ENCODE measurements at places on chromosomes 4 and X.
A peak's percentile ranks its signal among the peaks of the same experiment; 100 is the strongest.

DNA sequence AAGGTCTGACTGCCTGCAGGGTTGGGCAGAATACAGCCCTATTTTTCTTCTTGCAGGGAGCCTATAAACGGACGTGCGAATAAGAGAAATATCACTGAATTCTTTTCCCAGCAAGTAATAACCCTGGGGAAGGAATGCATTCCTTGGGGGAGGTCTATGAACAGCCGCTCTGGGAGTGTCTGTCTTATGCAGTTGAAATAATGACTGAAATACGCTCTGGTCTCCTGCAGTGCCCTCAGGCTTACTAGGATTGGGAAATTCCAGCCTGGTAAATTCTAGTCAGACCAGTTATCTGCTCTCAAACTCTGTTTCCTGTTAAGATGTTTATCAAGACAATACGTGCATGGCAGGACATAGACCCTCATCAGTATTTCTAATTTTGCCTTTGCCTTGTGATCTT, 72.1 kb upstream of the FAM241A start:
- DNase-seq = no peak

DNA sequence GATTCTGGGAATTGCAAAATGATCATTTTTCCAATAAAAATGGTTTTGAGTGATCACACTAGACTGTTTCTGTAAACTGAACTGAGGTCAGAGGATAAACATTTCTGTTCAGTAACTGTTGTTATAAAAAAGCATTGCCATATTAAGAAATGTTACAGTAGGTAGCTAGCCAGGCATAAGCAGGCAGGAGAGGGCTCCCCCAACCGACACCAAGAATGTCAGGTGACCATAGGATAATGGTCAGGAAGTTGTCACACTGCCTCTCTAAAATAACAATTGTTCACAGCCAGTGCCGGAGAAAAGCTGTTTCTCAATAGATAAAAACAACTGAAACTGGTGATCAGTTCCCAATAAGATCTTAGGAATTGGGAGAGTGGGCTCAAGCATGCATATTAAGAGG, 306.2 kb upstream of the SLIT2 start:
- DNase-seq = no peak

GRCh38 chr4:145507636-145508035, 26.0 kb downstream of the SMAD1 start:
- DNase-seq = no peak

GRCh38 chr4:169440446-169440845, 169.7 kb upstream of the SH3RF1 start:
- no peak for DNase-seq

DNA sequence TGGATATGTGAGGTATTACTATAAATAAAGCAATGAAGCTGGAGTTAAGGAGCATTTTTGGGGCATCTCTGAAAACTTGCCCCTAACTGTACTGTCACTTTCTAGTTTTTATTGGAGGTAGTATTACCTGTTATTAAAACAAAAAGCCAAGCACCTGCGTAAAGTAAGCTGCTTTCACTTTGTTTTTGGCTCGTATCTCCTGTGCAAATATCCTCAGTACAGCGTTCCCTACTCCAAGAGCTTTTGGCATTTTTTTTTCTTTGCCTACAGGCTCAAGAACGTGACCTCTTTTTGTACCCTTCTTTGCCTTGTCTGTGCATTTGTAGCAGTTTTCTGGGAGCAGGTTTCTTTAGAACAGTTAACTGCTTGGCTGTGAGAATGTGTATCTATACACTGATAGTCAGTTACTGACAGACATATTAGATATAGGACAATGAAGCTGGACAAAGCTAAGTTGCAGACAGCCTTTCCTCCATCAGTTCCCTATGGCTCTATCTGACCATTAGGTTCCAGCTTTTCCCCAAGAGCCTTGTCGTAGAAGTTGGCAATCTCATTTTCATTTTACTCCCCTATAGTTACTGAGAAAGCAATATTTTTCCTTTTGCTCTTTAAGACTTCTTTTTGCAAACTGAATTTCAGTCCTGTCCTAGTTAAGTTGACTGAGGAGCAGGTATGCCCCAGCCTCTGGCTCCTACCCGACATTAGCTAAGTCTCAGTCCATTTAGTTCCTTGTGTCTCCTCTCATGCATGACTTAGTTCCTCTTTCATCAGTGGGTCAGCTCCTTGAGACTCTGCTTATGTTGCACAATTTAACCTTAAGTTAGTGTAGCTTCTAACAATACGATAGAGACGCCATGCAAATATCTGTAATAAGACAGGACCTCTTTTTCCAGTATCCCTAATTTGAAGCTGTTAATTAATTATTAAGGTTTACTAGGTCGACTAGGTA, 71.5 kb upstream of the HPRT1 start:
- no peak for DNase-seq

DNA sequence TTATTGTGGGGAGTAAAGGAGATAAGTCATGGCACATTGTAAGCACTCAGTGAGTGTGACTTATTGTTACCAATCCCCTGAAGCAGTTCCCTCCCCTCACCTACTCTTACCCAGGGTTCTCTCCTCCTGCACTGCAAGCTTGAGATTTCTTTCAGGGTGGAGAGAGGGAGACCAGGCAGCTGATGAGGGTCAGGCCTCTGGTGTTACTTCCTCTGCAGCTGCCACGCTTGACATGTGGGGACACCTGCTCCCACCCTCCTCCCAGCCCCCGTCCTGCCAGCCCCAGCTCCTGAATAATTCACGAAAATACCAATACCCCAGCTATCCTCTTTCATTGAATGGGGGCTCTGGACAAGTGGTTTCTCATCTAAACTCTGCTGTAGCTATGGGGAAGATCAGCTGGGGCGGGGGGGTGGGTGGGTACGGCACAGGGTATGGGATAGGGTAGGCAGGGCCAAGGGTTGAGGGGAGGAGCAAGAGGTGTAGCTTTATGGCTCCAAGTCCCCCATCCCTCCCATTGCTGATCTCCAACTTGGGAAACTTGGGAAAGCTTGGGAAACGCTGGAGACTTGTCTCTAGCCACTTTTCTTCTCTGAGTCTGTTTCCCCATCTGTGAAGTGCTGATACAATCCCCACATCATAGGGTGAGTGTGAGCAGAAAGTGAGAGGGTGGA, 148.5 kb upstream of the PJA1 start:
- no peak for DNase-seq

DNA sequence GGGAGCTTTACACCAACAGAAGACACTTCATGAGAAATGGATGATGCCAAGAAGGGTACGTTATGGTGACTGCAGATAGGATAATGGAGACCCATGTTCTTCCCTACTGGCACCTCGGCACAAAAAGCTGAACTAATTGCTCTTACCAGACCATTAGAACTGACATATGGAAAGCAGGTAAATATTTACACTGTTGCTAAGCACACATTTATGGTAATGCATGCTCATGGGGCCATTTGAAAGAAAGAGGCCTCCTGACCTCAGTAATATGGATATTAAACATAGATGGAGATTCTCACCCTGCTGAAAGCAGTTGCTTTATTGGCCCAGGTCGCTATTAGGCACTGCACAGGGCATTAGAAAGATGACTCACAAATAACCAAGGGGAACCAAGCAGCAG, 1759.6 kb downstream of the C4orf33 start:
- DNase-seq = no peak

GRCh38 chr4:22179124-22179874, 230.7 kb upstream of the KCNIP4 start:
- DNase-seq = no peak

DNA sequence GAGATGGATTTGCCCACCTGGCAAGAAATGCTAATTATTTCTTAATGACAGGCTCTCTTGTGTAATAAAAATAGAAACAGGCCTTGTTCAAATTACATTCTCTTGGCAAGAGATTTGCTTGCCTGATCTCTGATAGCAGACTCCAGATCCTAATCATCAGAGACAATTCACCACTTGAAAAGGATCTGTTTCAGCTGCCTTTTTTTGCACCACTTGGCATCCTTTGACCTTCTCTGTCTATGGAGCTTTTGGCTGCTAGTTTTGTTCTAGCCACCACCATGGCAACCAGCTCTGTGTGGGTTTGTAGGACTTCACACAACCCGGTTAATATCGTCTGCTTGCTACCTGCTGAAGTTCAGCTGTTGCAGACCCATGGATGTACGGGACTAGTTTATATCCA, 241.1 kb upstream of the TLL1 start:
- DNase-seq = no peak

GRCh38 chrX:151609222-151609621, 45.7 kb downstream of the PASD1 start:
- DNase-seq = no peak

- peak; percentile 64 for DNase-seq
Measured at GRCh38 chrX:136646602-136647239, 1.2 kb upstream of the CD40LG start.

GRCh38 chrX:152905081-152905420, 7.2 kb downstream of the ZNF185 start:
- DNase-seq = no peak

DNA sequence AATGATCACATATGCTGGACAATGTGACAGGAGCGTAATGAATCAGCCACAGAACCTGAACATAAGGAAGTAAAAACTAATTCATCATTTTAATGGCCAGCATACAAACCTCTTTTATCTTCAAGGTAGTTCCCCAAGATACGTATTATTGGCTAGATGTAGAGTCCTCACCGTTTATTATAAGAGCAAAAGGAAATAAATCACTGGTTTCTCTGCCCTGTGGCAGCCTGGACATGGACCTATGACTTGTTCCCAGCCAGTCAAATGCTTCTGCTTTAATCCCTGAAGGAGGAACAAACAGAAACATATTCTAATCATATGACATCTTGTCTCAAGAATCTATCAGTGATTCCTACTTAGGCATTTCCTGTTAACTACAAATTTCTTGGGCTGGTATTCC, 86.8 kb upstream of the FAM241A start:
- DNase-seq = no peak

DNA sequence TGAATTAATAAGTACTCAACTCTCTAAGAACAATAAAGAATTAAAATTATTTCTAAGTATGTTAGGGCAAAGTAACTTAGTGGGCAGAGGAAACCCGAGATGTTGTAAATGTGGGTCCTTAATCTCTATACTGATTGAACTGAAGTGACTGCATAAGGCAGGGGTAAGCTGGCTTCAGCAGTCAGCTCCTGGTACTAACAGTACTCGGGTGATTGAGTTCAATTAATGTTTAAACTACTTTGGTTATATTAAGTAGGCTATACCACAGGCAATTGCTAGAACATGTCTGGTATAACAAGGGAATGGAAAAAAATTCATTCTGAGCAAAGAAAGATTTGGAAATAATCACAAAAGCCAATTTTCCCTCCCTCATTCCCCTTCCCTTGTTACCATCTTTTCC, 90.7 kb downstream of the LNX1 start:
- DNase-seq = no peak

DNA sequence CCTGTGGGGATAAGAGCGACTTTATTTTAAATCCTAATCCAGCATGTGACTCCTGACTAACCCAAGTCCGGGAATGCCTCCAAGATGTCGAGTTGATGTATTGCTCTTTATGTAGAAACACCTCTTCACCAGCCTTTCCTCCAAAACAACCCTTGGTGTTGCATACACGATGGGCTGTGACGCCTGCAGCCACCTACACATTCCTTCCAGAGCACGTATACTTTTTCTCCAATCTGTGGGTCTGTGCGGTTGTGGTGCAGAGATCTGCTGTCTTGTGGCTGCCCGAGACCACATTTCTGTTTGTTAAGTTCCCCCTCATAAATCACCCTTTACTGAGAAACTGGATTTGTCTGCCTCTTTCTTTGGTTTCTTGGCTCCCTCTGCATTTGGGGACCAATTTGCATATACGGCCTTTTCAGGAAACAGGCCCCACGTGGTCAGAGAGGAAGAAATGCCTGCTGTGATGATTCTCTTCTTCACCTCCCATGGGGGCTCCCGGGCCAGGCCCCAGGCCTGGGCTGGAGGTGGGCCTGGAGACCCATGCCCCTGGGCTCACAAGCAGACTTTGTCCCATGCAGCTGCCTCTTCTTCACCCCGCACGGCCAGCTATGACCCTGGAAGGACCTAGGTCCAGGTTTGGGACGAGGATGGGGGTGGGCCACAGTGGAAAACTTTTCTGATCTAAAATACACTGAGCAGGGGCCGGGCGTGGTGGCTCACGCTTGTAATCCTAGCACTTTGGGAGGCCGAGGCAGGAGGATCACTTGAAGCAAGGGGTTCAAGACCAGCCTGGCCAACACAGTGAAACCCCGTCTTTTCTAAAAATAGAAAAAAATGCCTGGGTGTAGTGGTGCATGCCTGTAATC, 21.4 kb upstream of the AFAP1 start:
- DNase-seq = peak; percentile 71

- DNase-seq = peak; percentile 30
Measured at GRCh38 chr4:71187404-71188155, 151.2 kb upstream of the SLC4A4 start.

- no peak for DNase-seq
Measured at GRCh38 chrX:10615931-10616774, 4.2 kb downstream of the MID1 start.

DNA sequence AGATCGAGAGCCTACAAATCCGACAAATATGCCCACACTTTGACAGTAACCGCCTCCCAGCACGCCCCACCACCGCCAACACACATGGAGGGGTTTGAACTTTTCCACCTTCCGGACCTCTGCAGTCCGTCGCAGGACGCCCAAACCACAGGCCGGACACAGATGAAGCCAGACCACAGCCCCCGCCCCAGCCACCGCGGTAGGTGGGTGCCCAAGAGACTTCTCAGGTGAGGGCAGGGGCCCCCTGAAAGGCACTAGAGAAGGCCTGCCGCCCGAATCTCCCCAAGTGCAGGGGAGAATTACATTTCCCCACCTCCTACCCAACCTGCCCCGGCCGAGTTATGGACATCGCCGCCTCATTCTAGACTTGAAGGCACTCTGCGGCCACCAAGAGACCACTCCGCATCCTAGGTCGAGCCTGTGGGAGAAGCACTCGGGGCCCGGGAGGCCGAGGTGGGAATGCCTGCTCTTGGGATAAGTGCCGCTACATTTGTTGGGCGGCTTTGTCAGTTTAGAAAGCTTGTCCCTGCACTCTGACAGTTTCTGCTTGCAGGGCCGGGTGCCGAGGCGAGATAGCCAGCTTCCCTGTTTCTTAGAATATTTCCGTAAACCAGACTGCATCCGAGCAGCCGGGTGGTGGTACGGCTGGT, 21.5 kb downstream of the HAND2 start:
- DNase-seq = no peak

DNA sequence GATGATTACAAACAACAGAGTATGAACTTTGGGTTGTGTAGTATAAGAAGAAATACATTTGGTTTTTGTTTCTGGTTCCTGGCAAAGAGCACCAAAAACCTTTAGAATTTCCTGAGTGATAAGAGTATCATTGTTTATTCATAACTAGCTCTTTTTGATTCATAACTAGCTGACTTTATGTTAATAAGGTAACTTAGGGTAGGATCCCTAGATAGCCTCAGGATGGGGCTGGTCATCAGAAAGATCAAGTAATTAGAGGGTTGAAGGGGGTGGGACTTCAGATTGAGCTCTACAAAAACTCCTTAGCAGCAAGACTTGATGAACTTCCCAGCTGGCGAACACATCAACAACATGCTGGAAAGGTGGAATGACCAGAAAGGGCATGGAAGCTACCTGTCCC, 166.5 kb downstream of the SCFD2 start:
- no peak for DNase-seq

DNA sequence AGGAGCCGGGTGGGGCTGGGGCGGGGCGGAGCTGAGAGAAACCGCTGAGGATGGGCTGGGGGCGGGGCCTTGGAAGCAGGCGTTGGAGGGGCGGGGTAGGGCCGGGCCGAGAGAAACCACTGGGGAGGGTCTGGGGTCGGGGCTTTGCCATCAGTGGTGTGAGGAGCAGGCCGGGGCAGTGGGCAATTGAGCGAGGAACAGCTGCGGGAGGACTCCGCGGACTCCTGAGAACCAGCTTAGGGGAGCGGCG, 1.3 kb upstream of the EOLA2 start:
- no peak for DNase-seq
